ENCODE measurements at places on chromosomes 4 and X. TPM values are rescaled to one million over a fixed set of nuclear protein-coding genes. Genes with fewer than 3 reads are reported as not detected.

DNA sequence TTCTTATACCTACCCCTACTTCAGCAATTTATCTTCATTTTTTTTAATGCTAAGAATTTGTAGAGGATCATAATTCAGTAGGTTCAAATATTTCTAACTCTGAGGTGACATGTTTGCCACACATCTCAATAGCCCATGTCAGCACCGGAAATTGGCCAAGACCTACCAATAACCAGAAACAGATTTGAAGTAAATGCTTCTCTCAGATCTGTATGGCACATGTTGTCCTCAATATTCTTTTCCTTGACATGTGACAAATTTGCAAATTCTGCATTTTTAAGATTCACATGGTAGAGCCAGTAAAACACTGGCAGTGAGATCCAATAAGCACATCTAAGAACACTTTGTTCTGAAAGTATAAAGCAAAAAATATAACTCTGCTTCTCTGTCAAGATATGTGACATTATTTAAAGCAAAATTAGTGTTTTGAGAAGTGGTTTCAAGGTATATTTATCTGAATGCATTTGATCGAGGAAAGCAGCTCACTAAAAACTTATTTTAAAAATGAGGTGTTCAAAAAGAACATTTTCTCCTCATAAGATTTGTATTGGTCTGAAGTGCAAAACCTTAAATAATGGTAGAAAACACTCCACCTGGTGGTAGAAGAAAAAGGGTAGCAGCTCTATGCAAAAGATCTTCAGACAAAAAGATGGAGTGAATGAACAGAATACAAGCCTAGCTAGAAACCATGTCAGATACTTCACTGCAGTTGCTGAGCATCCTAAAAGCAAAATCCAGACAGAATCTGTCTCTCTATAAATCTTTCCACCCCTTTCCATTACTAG is 513.8 kb upstream of the FAM241A start:
- no peak for DNase-seq
- no peak overlapping the region for H3K27ac ChIP-seq
- H3K4me3 ChIP-seq, result no peak overlapping the region

ZNF732 gene
- 0.45 TPM for total RNA-seq

GRCh38 chrX:154412468-154412867 is 1.1 kb downstream of the TAFAZZIN start:
- no peaks in the 10 kb centered on the region for H3K4me1 ChIP-seq
- H3K27me3 ChIP-seq, result no peaks in the 10 kb centered on the region
- DNase-seq, result no peak
- H3K36me3 ChIP-seq, result no peaks in the 10 kb centered on the region

DNA sequence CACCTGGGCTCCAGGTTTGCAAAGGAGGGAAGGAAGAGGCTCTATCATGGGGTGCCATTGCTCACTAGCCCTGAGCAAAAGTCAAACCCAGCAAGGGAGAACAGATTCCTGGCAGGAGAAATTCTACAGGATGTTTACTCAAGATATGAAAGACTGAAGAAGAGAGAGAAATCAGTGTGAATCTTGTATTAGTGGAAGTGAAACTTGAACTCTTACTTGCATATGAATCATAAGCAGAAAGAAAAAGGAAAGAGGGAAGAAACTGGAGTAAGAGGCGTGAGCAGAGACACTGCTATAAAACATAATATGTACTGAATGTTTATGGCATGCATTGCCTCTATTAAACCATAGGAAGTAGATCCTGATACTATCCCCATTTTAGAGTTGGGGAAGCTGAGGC is 60.9 kb downstream of the C4orf46 start:
- H3K27me3 ChIP-seq, result no peaks in the 10 kb centered on the region
- H3K36me3 ChIP-seq, result no peaks in the 10 kb centered on the region
- DNase-seq, result no peak

- H3K4me1 ChIP-seq, result no peaks in the 10 kb centered on the region
- H3K36me3 ChIP-seq, result no peaks in the 10 kb centered on the region
- no peaks in the 10 kb centered on the region for H3K27me3 ChIP-seq
- peak; percentile 70 for DNase-seq
- H3K27ac ChIP-seq, result peak overlapping the region; percentile 82
- no peak overlapping the region for H3K4me3 ChIP-seq
These were observed 33.8 kb downstream of the FGFRL1 start for GRCh38 chr4:1045193-1045594.

Data from aorta (tissue), 5 donors.